ENCODE measurements at places on chromosomes 16 and 17.
A peak's percentile ranks its signal among the peaks of the same experiment; 100 is the strongest.

- no peaks in the 10 kb centered on the region for H3K36me3 ChIP-seq
- no peak overlapping the region for H3K4me3 ChIP-seq
- peaks cover 4% of the 10 kb centered on the region for H3K27me3 ChIP-seq
- no peak for DNase-seq
- no peak overlapping the region for H3K27ac ChIP-seq
- H3K4me1 ChIP-seq: peaks cover 3% of the 10 kb centered on the region
Measured at GRCh38 chr17:73302189-73302588, 9.6 kb downstream of the CDC42EP4 start.

DNA sequence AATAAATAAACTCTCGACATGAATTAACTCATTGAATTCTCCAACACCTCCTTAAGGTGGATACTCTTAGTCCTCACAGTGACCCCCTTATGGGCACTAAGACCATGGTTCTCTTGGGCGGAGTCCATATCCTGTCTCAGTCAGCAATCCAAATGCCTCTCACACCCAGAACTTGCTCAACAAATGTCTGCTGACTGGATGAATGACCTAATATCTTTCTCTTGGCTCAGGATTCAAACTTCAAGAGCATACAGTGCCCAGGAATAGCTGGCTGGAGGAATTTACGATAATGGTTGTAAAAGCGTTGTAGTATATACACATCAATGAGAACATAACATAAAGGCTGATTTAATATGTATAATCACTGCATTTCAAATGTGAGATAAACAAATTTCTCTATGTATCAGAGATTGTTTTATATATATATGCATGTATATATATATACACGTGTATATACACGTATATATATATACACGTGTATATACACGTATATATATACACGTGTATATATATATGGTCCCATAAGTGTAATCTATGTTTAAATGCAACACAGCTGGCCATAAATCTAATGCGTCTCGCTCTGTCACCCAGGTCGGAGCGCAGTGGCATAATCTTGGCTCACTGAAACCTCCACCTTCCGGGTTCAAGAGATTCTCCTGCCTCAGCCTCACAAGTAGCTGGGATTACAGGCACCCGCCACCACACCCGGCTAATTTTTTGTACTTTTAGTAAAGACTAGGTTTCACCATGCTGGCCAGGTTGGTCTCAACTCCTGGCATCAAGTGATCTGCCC lies 6.5 kb upstream of the UBB start:
- no peak overlapping the region for H3K4me3 ChIP-seq
- DNase-seq: no peak
- H3K27ac ChIP-seq: no peak overlapping the region

DNA sequence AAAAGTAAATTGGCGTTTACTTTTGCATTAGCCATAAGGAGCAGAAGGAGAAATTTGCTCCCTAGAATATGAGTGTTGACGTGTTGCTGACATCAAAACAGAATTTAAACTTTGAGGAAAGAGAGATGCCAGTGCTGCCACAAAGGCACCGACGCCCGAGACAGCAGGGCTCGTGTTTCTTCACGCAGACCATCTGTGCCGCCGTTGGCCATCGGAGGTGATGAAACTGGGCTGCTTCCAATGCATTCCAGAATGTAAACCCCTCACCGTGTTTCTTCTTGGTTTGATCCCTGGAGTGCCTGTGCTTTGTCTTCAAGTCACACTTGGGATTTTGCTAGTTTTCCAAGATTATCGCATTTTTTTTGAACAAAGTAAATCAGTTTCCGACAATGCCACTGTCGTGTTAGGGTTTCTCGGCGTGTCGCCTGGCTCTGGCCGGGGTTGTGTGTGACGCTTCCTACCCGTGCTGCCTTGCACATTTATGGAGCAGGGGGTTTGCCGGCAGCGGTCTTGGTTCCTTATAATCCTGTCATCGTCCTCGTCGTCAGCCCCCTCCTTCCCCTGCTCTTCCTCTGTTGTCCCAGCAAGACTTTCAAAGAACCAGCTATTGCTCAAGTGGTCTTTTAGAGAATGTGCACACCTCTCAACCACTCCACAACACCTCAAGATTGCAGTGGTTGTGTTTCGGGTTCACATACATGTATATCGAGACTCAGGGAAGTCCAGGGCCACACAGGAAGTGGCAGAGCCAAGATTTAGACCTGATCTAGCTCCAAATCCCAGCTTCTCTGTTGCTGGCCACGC lies 103.9 kb downstream of the METRNL start:
- H3K4me1 ChIP-seq: peaks cover 7% of the 10 kb centered on the region
- peaks cover 10% of the 10 kb centered on the region for H3K27me3 ChIP-seq
- DNase-seq: peak; percentile 6
- H3K27ac ChIP-seq: no peak overlapping the region
- no peak overlapping the region for H3K4me3 ChIP-seq

GRCh38 chr17:42686520-42687128 lies 4.3 kb downstream of the CNTNAP1 start:
- no peak overlapping the region for H3K4me3 ChIP-seq
- peaks cover 38% of the 10 kb centered on the region for H3K27me3 ChIP-seq
- peaks cover 16% of the 10 kb centered on the region for H3K4me1 ChIP-seq
- no peak overlapping the region for H3K27ac ChIP-seq

- no peak for DNase-seq
- no peak overlapping the region for H3K27ac ChIP-seq
- H3K36me3 ChIP-seq: no peaks in the 10 kb centered on the region
Measured at GRCh38 chr17:30316736-30317135, 17.1 kb downstream of the TMIGD1 start.

DNA sequence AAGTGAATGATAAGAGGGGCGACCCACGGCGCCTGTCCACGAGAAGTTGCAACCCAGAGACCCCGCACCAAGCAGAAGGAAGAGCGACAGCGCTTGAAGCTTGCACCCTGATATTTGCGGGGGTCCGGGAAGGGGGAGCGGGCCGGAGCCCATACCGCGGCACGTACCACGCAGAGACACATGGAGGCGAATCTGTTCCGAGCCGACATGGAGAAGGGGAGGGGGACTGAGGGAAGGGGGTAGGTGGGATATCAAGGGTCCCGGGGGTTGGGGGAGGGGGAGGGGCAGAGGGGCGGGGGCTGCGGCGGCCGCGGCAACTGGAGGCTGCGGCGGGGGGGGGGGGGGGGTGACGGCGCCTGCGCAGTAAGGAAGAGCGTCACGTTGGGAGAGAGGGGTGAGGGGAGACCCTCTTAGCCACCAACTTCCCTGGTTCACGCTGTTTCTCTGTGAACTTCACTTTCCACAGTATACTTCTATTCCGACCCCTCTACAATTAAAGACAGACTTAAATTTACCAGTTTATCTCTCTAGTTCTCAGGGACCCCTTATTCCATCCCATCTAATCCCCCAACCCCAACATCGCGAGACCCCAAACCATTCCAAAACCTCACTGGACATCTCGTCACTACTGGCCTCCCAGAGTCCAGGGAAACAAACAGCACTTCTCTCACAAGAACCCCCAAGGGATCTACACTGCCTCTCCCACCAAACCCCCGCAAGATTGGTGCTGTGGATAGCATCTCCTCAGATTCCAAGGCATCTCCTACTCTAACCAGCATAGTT lies 8.0 kb downstream of the DLG4 start:
- no peak for DNase-seq
- no peaks in the 10 kb centered on the region for H3K36me3 ChIP-seq
- H3K4me3 ChIP-seq: no peak overlapping the region
- peaks cover 22% of the 10 kb centered on the region for H3K27me3 ChIP-seq

DNA sequence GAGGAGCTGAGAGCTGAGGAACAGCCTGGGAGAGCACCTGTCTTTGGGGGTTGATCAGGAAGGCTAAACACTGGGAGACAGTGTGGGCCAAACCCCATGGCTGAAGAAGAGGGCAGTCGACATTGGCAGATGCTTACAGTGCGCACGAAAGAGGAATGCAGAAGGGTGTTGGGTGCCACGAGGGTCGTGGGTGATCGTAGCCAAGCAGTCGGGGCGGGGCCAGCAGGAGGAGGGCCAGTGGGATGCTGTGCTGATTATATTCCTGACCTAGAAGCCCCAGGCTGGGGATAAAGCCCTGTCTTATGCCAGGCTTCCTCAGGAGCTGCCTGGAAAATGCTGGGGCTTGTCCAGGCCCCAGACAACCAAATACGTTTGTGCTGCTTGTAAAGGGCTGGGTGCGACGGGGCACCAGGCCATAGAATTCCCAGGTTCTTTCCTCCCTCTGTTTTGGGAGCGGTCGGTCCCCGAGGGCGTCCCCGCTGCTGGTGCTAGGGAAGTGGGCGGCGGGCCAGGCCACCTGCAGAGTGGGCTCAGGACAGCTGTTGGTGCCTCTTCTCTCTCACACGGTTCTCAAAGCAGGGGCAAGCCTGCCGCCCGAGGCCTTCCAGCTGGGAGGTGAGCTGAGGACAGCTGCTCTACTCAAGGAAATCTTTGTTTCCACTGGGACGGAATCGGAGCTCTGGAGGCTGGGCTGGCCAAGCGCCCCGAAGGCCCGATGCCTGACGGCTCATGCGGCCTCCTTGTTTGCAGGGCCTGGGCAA lies 10.0 kb downstream of the C1QTNF1 start:
- no peaks in the 10 kb centered on the region for H3K4me1 ChIP-seq
- peaks cover 9% of the 10 kb centered on the region for H3K27me3 ChIP-seq
- H3K36me3 ChIP-seq: no peaks in the 10 kb centered on the region
- H3K4me3 ChIP-seq: no peak overlapping the region

DNA sequence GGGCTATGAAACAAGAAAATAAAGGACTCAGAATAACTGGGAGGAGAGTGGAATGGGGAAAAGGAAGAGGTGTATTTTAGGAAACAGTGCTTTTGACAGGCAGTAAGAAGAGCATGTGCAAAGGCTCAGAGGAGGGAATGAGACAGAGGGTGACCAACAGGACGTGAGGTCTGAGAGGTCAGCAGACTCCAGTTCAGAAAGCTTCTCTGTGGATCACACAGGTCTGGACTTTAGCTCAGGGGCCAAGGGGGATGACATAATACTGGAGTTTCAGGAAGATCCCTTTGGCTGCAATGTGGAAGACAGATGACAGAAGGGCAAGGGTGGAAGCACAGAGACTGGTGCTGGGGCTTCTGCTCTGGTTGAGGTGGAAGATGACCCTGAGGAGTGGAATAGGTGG lies 489.9 kb upstream of the CDH5 start:
- DNase-seq: no peak
- H3K27ac ChIP-seq: no peak overlapping the region
- no peaks in the 10 kb centered on the region for H3K27me3 ChIP-seq
- no peak overlapping the region for H3K4me3 ChIP-seq
- H3K36me3 ChIP-seq: no peaks in the 10 kb centered on the region
- no peaks in the 10 kb centered on the region for H3K4me1 ChIP-seq
